ENCODE measurements at places on chromosomes 5 and 9. TPM values are rescaled to one million over a fixed set of nuclear protein-coding genes. Genes with fewer than 3 reads are reported as not detected.

DNAJC21 gene
- 30.9 TPM for total RNA-seq

ANKRD18A gene
- 0.12 TPM for total RNA-seq

DNA sequence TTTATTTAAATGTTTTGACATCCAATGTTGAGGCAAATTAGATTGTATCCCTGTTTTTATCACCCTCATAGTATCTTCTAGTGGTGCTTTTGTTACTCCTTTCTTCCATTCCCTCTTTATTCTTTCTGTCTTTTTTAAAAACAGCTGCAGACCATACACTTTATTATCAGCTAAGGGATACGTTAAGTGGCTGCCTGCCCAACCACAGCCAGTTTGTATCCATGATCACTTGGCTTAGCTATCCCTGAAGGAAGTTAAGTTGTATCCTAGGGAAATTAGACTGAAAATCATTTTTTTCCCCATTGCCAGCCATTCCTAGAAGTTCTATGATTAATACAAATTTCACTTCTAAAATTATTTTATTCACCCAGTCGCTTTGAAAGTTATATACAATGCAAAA lies 1032.7 kb downstream of the NR2F1-AS1 start:
- DNase-seq: no peak

GRCh38 chr5:61082516-61083280 lies 79.6 kb downstream of the SMIM15 start:
- no peak for DNase-seq

HAVCR2 gene
- total RNA-seq: not detected

SMIM27 gene
- total RNA-seq: 2.1 TPM

IL9 gene
- total RNA-seq: not detected

DNA sequence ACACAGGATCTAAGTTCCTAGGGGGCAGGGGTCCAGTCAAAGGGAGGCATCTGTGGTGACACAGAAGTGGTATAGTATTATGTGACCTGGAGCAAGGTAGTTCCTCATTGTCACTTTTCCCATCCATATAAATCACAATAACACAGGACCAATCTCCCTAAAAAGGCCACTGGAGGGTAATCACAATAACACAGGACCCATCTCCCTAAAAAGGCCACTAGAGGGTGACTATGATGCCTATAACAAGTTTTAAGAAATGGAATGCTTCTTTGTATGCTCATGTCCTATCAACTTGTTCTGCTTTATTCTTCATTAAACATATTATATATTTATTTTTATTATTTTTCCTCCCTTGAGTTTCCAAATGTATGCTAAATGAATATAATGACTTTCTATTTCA lies 254.6 kb downstream of the ASTN2 start:
- no peak for DNase-seq

DNA sequence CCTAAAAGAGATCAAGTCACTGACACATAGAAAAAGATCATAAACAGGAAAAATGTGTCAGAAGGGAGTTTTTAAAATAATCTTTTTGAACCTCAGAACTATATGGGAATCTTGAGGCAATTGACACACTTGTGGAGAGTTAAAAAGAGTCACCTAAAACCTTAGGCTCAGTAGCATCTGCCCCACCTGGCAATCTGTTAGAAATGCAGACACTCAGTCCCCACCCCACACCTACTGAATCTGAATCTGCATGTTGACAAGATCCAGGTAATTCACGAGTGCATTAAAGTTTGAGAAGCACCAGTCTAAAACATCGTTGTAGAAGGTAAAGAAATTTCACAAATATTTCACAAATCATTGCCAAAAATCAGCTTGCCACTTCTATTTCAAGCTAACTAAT lies 388.3 kb downstream of the NR2F1-AS1 start:
- DNase-seq: no peak

GRCh38 chr5:72296256-72296655 lies 23.8 kb downstream of the MRPS27 start:
- DNase-seq: no peak

DNA sequence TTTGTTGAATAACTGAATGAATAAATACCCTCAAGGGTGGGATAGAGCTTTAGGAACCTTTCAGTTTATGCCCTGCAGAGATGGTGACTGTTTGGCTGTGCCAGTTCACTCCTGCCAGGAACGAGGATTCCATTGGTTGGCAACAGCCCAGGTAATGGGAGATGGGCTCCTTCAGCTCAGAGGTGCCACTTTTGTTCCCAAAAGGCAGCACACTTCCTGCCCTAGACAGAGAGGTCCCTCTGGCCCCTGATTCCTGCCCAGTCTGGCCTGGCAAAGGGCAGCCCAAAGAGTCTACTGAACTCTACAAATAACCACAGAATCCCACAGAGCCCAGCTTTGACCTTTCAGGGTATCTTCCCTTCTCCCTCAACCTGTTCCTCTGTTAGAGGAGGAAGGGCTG lies 1.6 kb downstream of the C9orf152 start:
- DNase-seq: no peak

- no peak for DNase-seq
Measured at GRCh38 chr9:125766468-125767221, 19.5 kb downstream of the PBX3 start.

DNA sequence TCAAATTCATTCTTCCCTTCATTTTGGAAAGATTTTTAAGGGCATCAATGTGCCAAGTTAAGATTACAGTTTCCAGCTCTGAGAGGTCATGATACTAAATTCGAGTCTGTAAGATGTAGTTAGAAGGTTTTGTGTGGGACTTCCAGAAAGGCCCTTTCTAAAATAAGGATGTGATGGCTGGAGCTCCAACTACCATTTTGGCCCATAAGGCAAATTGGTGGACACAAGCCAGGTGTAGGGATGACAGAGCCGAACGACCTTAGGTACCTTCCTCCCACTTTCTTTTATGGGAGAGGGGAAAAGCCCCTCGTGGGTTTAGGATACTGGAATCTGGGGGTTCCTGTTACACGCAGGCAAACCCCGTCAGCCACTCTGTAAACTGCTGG lies 54.3 kb upstream of the PTPDC1 start:
- no peak for DNase-seq

SPATA31D4 gene
- total RNA-seq: not detected

DNA sequence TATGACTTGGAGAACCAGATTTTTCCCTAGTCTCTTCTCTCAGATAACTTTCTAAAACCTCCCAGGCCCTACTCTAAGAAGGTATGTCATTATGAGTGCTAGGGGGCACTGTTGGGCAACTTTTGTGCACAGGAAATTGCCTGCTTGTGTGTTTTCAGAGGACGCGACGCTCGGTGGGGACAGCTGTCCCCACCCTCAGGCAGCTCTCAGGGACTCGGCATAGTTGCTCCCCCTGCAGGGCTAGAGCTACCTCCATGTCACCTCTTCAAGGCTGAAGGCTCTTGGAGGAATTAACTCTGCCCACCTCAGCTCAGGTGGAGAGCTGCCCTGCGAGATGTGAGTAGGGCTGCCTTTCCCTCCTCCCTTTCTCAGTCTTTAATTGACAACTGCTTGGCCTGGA lies 10.2 kb upstream of the TIFAB start:
- DNase-seq: no peak

- DNase-seq: no peak
Measured at GRCh38 chr5:153831973-153832372, 206.7 kb downstream of the FAM114A2 start.

- DNase-seq: no peak
Measured at GRCh38 chr9:7303907-7304626, 495.5 kb downstream of the DMAC1 start.

PHYHD1 gene
- total RNA-seq: 0.23 TPM

NUTM2F gene
- total RNA-seq: not detected

ORM2 gene
- total RNA-seq: not detected

- no peak for DNase-seq
Measured at GRCh38 chr5:158911693-158912363, 187.9 kb downstream of the EBF1 start.

DNA sequence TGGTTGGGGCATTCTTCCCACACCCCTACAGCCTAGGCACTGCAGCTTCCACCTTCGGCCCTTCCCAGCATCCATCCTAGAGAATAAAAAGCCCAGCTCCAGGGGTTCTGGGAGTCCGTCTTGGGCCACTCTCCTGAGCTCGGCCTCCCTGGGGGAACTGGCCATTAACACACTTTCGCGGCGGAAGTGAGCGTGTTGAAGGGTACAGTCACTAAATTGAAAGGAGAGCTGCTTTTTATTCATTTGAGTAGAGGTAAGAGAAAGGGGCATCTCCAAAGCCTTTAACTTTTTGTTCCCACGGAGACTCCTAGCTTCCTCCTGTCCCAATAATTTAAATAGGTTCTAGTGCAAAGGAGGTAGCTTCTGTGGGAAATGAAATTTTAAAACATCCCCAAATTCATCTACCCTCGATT lies 31.0 kb upstream of the NFIB start:
- DNase-seq: no peak
